ENCODE measurements at places on chromosomes 5 and 9.

- no peak for DNase-seq
Observed at GRCh38 chr5:55821731-55822512, 29.2 kb upstream of the IL31RA start.

- no peak for DNase-seq
Observed at GRCh38 chr5:179288809-179289185, 56.5 kb downstream of the ADAMTS2 start.

GRCh38 chr9:135156525-135157510, 69.3 kb downstream of the OLFM1 start:
- DNase-seq = no peak

DNA sequence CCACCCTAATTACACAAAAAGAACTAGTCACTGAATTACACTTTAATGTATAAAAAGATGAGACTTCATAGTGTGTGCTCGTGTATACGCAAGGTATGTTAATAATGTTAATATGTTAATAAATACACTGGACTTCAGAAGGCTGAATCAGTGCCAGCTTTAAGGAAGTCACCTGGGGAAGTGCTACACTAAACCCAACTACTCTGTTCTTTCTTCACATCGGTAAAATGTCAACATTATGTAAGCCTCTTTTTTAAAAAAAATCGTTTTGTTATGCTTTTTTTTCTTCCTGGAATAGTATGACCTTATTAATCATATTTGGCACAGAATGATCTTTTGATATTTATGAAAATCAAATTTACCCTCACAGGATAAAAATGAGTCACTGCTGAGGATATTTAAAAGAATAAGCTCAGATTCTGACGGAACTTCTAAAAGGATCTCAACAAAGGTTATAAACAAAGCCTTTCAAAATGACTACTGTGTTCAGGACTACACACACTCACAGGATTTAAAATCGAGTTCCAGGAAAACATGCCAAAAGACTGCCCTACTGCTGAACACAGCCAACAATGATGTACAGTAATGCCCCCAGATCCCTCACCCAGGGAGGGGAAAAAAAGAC, 75.9 kb downstream of the AUH start:
- no peak for DNase-seq

DNA sequence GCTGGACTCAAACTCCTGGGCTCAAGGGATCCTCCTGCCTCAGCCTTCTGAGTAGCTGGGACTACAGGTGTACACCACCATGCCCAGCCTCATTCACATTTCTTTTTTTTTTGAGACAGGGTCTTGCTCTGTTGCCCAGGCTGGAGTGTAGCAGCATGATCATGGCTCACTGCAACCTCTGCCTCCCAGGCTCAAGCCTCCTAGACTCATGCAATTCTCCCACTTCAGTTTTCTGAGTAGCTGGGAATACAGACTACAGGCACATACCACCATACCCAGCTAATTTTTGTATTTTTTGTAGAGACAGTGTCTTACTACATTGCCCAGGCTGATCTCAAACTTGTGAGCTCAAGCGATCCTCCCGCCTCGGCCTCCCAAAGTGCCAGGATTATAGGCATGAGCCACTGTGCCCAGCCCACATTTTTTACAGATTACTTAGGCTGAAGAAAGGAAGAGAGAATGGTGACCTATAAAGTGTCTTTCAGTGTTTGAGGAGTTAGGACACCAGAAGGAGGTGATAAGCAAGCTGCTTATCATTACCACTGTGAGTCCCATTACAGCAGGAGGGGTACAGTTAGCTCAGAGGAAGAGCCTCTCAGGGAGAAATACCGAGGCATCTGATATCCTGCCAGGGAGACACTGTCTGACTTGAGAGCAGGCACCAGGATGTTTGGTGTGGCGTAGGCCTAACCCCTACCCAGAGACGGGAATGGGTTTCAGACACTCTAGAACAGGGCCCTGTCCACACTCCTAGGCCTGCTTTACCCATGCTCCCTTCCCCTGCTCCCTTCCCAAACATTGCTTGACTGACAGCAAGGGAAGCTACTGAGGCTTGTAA, 9.7 kb downstream of the FAXDC2 start:
- no peak for DNase-seq

- DNase-seq = no peak
Observed at GRCh38 chr5:39441838-39442237, 17.1 kb upstream of the DAB2 start.

- DNase-seq = no peak
Observed at GRCh38 chr5:135040333-135041144, 6.5 kb upstream of the PITX1 start.

DNA sequence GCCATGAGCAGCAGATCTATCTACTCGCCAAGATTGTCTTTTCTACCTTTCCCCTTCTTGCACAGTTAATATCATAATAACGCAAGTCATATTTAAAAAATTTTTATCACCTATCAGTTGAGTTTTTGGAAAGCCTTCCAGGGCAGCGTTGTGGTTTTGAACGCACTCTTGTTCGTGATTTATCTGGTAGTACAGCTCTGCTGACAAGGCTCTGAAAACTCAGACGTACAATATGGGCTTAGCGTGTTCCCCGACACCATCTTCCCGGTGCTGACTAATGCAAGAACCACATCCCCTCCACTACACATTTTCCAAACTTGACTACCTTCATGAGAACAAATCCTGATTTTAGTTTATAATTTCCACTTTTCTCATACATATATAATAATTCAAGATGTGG, 1.6 kb upstream of the NFIL3 start:
- no peak for DNase-seq

- no peak for DNase-seq
Observed at GRCh38 chr5:151406322-151406947, 41.0 kb upstream of the SLC36A1 start.

GRCh38 chr5:53962306-53962705, 348.1 kb downstream of the ARL15 start:
- no peak for DNase-seq

GRCh38 chr5:10604975-10605374, 41.1 kb downstream of the ANKRD33B start:
- DNase-seq = no peak

DNA sequence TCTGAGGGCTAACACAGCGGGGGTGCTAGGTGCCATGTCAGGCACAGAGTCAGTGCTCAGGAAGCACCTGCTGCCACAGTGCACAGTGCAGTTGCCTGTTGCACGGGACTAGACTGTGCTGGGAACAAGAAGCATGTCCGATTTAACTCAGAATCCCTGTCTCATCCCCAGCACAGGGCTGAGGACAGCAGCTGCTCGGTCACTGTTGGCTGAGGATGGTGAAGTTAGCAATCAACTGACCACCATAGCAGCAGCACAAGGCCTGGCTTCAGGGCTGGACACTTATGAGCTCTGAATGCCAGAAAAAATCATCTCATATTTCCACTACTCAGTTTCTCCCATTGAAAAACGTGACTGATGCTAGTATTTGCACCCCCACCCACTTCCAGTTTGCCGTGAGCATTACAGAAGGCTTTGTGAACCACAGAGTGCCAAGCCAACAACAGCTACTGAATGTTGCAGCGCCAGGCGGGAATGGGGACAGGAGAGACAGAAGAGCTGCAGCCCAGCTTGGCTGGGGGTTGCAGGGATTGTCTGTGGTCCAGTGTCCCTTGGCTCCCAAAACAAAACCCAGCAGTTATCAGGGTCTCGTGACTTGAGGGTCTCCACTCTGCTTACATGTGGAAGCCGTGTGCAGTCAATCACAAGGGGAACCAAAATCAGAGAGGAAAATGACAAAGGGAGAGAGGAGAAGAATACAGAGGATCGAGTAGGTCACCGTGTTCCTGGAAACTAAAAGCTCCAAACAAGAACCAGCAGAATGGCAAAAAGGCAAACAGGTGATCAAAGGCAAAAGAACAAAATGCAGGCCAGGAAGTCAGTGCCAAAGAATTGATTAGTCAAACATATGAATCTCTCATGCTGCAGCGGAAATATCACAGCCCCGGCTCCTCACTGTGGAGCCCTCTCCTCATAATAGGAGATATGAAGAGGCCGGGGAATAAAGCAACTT, 155.6 kb downstream of the CRB2 start:
- DNase-seq = no peak

DNA sequence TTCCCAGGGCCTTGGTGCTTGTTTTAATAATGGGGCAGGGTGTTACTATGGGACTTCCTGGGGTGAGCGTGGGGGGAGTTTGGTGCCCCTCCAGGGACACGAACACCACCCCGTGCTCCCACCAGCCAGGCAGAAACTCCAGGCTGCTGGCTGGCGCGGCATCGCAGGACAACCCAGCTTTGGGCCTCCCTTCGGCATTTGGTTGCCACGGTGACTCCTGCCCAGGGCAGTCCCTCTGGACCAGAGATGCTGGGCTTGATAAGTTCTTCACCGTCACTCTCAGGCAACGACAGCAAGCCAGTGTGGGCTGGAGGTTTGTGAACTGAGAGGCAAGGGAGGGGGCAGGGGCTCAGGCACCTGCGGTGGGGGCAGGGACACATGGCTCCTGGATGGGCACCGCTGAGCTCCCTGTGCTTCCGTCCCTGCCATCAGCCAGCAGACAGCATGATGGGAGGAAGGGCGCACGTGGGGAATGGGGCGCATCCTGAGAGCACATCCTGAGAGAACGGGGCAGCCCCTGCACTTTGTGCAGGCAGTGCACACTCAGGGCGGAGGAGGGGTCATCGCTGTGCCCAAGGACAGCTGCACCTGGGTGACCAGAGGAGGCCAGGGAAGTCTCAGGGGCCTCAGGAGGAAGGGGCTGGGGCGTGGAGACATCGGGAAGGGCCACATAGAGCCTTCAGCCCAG, 116.4 kb downstream of the RXRA start:
- no peak for DNase-seq

DNA sequence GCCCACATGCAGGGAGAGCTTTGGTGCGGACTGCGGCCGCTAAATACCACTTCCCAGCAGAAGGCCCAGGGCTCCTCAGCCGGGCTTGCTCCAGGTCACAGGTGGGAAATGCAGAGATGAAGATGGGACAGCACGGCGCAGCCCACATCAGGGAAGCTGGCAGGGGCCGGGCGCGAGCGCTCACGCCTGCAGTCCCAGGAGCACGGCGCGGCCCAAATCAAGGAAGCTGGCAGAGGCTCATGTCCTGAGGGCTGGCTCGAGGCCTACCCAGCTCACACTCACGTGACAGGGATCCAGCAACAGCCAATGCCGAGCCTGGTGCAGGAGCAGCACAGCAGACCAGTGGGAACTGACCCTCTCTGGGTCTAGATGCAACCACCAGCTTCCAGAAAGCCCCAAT, 16.3 kb downstream of the LPCAT1 start:
- no peak for DNase-seq

- no peak for DNase-seq
Observed at GRCh38 chr5:138938526-138938925, 63.4 kb upstream of the LRRTM2 start.

GRCh38 chr9:124863371-124863871, 1.5 kb downstream of the ARPC5L start:
- DNase-seq = no peak

DNA sequence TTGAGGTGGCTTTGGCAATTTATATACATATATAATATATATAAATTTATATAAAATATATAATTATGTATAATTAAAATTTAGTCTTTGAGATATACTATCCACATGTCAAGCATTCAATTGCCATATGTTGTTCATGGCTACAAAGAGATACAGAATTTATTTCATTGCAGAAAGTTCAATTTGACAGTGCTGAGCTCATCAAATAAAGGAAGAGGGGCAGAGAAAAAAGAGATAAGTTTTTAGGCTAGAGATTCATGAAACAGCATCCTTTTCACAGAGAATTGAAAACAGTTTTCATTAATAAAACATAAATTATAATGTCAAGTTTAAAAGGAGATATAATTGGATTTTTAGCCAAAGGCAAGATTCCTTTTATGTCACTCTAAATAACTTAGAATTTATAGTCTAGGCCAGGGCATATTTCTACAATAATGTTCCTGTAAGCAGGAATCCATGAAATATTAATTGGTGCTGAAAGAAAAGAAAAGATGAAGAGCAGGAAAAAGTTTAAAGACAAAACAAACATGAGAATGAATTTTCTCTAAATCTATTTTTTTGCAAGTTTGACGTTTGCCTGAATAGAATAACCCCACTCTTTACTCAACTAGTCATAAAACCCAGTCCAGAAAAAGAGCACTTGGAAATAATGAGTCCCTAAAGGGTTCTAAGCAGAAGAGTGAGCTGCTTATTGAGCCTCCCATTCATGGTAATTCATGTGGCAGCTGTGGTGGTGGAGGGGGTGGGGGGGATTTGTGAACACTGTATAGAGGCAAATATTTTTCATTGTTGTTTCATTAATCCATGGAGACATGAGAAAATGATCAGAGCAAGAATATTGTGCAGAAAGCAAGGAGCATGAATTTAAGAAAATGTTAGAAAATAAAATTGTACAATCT, 1279.5 kb downstream of the CDH12 start:
- no peak for DNase-seq

GRCh38 chr5:14125262-14125661, 17.9 kb upstream of the TRIO start:
- no peak for DNase-seq

DNA sequence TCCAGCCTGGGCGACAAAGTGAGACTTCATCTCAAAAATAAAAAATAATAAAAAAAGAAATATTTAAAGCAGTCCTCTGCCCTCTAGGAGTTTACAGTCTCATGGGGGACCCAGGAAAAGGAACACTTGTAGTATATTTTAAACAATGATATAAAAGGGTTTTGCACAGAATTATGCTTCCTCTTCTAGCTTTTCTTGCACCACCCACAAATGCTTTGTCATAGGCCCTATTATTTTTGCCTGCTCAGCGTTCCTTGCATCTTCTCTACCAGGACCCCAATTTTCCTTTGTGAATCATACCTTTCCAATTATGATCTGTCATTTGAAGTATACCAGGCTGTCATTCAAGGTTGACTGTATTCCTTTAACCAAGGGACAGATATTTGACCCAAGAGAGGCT, 164.8 kb upstream of the CDKN2B start:
- no peak for DNase-seq

GRCh38 chr9:68851657-68852056, 146.6 kb downstream of the PIP5K1B start:
- no peak for DNase-seq

DNA sequence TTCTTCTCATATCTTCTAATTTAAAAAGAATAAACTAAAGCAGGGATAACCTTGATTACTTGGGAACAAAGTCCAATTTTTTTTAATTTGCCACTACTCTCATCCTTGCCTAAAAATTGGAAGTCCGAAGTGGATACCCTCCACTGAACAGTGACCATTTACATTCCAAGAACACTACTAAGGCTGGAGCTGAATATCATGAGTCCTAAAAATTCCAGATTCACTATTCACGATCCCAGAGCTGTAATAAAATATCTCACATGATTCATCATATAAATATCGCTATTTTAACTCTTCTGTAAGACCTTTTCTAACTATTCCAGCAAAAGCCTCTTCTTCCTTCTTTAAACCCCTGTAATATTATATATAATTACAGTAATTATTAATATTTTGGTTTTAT, 57.4 kb downstream of the ATPSCKMT start:
- no peak for DNase-seq

DNA sequence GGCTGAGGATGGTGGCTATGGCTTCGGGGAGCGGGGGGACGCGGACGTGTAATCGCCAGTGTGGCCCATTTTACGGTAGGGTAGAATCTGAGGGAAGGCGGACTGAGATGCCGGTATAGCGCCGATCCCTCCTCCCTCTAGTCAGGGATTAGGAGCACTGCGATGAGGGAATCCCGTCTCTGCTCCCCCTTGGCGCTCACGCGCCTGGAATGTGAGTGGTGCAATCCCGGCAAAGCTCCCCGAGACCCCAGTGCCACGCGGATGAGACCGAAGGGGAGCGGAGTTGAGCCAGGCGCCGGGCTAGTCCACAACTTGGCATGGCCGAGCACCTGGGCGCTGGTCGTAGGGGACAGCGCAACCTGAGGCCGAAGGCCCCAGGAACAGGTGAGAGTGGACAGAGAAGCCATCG, 2.2 kb downstream of the NPR3 start:
- DNase-seq = no peak
